ENCODE measurements at places on chromosomes 16 and 17.

- no peak for DNase-seq
These were observed 1161.5 kb downstream of the CDH11 start for GRCh38 chr16:63960321-63960720.

DNA sequence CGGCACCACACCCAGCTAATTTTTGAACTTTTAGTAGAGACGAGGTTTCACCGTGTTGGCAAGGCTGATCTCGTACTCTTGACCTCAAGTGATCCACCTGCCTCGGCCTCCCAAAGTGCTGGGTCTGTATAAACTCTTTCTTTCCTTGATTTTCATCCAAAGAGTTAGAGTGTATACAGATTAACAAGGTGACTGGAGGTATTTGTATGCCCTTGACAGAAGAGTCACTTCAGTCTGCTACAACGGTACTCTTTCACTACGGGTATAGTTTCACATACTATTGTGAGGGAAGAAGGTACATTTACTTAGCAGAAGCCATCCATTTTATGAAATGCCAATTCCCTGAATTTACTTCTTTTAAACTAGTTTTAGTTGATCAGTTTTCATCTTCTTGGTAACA, 32.5 kb downstream of the PPM1E start:
- DNase-seq = no peak

DNA sequence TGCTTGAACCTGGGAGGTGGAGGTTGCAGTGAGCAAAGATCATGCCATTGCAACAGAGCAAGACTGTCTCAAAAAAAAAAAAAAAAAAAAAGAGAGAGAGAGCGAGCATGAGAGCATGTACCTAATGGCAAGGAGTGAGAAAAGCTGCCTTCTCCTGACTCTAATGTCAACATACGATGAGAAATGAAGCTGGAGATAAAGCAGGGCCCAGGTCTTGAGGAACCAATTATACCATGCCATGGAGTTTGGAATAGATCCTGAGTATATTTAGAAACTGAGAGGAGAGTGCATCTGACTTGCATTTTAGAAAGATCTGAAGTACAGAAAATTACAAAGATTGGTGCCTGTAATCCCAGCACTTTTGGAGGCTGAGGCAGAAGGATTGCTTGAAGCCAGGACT, 3.8 kb upstream of the MAP2K6 start:
- DNase-seq = no peak

DNA sequence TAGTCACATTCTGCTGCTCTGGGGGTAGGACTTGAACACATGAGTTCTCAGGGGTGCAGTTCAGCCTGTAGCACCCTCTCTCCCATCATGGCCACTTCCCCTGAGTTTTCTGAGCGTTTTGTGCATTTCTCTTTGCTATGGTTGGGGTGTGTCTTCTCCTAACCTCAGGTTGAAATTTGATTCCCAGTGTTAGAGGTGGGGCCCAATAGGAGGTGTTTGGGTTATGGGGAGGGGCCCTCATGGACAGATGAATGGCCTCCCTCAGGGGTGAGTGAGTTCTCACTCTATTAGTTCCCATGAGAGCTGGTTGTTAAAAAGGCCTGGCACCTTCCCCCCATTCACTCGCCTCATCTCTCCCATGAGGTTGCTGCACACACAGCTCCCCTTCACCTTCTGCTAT, 101.1 kb downstream of the FOXL1 start:
- DNase-seq = no peak
